ENCODE measurements at places on chromosomes 7 and 10.

DNA sequence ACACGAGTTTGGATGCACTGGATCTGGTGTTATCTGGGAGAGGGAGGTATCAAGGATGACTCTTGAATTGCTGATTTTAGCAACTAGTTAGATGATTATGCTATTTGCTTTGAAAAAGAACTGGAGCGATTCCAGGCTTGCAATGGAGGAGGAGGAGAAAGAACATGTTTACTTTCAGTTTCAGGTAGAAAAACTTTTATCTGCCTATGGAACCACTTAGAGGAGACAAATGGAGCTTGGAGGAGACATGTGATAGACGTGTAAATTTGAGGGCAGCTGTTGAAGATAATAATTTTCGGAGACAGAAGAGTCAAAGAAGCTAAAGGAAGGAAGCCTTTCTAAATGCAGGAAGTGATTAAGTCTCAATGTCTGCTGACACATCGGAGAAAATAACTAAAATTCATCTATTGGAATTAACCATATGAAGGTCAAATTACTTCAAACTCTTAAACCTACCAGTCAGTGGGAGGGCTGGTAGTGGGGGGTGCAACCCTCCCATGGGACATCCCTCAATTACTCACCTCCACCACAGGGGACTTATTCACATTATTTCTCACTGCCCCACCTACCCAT is 56.4 kb upstream of the GNAI1 start:
- no peak for DNase-seq

- no peak for DNase-seq
These were observed 142.1 kb upstream of the WNT16 start for GRCh38 chr7:121186746-121187145.

DNA sequence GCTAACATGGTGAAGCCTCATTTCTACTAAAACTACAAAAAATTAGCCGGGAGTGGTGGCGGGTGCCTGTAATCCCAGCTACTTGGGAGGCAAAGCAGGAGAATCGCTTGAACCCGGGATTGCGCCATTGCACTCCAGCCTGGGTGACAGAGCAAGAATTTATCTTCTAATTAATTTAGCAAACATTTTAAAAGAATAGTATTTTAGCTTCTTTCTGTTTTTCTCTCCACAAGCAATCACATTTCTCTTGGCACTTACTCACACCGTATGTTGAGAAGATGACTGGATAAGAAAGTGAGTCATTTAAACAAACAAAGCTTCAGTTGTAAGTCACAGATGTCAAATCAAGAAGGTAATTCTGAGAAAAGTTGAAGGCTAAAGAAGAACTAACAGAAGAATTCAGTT is 264.0 kb downstream of the ARL4A start:
- no peak for DNase-seq

- no peak for DNase-seq
These were observed 849.8 kb upstream of the SORCS1 start for GRCh38 chr10:108014145-108014901.

GRCh38 chr7:11795231-11795630 is 36.8 kb downstream of the THSD7A start:
- DNase-seq: no peak

DNA sequence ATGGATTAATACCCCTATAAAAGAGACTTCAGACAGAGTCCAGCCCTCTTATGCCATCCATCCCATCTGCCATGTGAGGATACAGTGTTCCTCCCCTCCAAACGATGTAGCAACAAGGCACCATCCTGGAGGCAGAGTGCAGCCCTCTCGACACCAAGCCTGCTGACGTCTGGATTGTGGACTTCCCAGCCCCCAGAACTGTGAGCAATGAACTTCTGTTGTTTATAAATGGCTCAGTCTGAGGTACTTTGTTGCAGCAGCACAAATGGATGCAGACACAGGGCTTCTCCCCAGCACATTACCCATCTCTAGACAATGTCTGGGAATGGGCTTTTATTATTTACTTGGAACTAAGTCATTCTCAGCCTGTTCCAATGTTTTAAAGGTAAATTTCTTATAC is 195.6 kb downstream of the WDR37 start:
- no peak for DNase-seq

GRCh38 chr10:652233-652632 is 37.2 kb downstream of the DIP2C start:
- DNase-seq: no peak

DNA sequence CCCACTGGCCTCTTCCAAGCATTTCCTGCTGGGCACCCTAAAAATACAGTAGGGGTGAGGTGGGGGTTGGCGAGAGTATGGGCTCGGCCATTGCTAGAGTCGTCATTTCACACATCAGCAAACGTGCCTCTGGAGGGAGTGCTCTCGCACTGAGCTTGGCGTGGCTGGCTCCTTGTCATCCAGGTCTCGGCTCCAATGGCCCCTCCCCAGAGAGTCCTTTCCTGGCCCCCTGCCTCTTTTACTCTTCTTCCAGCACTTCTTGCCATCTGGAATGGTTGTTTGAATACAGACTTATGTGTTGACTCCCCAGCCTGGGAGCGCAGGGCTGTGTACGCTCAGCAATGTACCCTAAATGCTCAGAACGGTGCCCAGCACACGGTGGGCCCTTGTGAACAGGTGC is 18.8 kb downstream of the UNC5B start:
- DNase-seq: no peak

Measured in GM06990 (cell line).